ENCODE measurements at places on chromosomes 7 and 10. TPM values are rescaled to one million over a fixed set of nuclear protein-coding genes. Genes with fewer than 3 reads are reported as not detected.
A peak's percentile ranks its signal among the peaks of the same experiment; 100 is the strongest.

DNA sequence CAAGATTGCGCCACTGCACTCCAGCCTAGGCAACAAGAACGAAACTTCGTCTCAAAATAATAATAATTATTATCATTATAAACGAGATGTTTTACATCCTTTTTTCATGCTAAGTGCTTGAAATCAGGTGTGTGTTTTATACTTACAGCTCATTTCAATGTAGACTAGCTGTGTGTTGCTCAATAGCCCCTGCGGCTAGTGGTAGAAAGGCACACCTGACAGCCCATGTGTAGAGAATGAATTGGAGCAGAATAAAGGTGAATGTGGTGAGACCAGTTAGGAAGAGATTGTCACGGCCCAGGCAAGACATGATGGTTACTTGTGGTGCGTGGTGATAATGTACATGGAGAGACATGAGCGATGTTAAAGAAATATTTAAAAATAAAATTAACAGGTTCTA lies 86.7 kb upstream of the TMEM26 start:
- no peaks in the 10 kb centered on the region for H3K36me3 ChIP-seq
- H3K27me3 ChIP-seq, result no peaks in the 10 kb centered on the region
- no peak overlapping the region for H3K4me3 ChIP-seq
- no peak for DNase-seq
- no peaks in the 10 kb centered on the region for H3K4me1 ChIP-seq

GRCh38 chr7:28804990-28805389 lies 153.1 kb downstream of the TRIL start:
- peaks cover 9% of the 10 kb centered on the region for H3K27me3 ChIP-seq
- H3K36me3 ChIP-seq, result peaks cover 18% of the 10 kb centered on the region
- peaks cover 5% of the 10 kb centered on the region for H3K4me1 ChIP-seq
- no peak for DNase-seq
- no peak overlapping the region for H3K27ac ChIP-seq
- no peak overlapping the region for H3K4me3 ChIP-seq

- H3K27me3 ChIP-seq, result no peaks in the 10 kb centered on the region
- peaks cover 4% of the 10 kb centered on the region for H3K36me3 ChIP-seq
- H3K4me3 ChIP-seq, result no peak overlapping the region
- no peak overlapping the region for H3K27ac ChIP-seq
- DNase-seq, result no peak
- H3K4me1 ChIP-seq, result peaks cover 3% of the 10 kb centered on the region
Observed at GRCh38 chr10:97013983-97014382, 171.8 kb downstream of the SLIT1 start.

GRCh38 chr10:3482200-3482993 lies 302.6 kb downstream of the KLF6 start:
- peak overlapping the region; percentile 69 for H3K4me3 ChIP-seq
- DNase-seq, result no peak
- H3K36me3 ChIP-seq, result peaks cover 5% of the 10 kb centered on the region
- H3K4me1 ChIP-seq, result peaks cover 34% of the 10 kb centered on the region

The FERD3L gene
- not detected for total RNA-seq
